CD14-positive monocyte (primary cell): ENCODE measurements at places on chromosomes 1 and 21.

DNA sequence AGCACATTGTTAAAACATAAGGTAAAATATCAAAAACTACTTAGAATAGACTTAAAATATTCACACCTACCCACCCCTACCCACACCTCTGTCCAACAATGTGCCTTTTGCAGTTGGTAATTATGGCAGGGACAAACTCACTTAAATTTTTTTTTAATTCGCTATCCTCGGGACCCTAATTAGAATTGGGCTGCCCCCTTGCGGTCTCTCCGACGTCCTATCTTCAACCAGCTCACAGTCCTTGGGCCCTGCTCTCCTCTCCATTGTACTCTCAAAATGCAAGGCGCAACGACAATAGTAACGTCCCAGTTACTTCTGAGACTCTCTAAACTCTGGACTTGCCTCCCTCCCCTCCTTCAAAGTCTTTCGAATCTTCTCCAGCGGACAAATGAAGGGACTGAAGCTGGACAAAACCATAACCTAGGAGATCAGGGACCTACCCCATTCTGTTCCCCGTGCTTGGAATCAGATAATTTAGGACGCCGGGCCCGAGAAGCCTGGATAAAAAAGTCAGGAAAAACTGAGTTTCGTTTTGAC lies 1.1 kb upstream of the CIART start:
- peak; percentile 64 for DNase-seq

DNA sequence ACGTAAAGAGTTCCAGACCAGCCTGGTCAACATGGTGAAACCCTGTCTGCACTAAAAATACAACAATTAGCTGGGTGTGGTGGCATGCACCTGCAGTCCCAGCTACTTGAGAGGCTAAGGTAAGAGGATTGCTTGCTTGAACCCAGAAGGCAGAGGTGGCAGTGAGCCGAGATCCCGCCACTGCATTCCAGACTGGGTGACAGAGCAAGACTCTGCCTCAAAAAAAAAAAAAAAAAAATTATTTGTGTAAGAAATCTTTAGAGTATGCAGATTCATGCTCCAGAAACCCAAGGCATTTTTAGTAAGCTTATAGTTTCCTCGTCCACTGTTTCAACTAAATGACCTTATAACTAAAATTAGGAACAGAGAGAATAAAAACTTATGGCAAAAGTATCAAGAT lies 51.3 kb downstream of the ABL2 start:
- DNase-seq = no peak

DNA sequence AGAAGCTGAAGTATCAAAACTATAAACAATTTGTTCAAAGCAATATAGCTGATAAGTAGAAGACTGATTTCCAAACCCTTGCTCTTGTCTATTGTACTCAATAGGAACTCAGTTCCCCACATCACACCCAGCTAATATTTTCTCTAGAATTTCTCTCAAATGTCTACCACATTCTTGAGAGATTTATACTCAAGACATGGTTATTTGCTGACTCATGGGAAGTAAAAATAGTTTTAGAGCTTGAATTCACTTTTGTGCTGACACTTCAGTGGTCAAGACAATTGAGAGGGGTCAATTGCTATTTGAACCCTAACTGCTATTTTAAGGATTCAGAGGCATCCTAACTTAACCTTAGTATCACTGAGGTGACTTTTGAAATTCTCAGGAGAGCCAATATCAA lies 99.0 kb downstream of the TNNI3K start:
- no peak for DNase-seq

DNA sequence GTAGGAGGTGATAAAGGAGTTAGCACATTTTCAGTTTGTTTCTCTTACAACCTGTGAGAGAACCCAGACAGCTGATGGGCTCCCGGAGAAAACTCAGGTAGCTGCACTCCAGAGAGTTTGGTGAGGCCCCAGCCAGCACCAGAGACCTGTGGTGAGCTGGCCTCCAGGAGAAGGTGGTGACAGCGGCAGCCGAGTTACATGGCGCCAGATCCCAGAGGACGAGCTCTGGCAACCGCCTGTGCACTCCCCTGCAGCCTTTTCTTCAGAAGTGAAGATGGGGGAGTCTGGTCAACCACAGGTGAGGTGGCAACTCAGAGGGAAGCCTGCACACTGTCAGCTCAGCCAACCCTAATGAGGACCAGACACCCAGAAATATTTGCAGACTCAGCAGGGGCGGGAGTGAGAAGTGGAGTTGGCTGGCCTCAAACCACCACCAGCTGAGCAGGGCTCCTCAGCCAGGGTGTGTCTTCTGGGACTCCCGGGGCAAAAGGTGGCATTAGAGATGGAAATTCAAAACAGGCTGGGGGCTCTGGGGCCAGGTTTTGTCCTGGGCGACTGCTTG lies 209.7 kb downstream of the SETD4 start:
- no peak for DNase-seq

- DNase-seq = no peak
These were observed 15.3 kb downstream of the SPATA46 start for GRCh38 chr1:162361349-162361748.

- DNase-seq = no peak
These were observed 221.1 kb upstream of the KAZN start for GRCh38 chr1:14377386-14377785.

DNA sequence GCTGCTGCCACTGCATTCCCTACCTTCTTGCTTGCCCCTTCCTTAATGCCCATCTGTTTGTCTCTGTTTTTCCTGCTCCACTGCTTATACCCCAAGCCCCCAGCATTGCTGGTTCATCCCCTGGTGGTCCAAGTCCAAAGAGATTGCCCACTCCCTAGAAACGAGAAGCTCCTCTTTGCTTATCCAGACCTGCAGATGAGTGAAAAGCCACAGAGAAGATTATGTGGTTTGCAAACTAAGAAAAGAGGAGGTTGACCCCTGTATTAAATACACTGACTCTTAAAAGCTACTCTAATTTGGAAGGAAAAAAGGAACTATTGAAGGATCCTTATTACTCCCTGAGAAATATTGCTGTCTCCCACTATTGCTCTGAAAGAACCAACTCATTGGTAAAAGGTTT lies 146.8 kb upstream of the RAB4A start:
- DNase-seq = no peak

GRCh38 chr1:236161230-236161629 lies 18.9 kb downstream of the GPR137B start:
- no peak for DNase-seq

DNA sequence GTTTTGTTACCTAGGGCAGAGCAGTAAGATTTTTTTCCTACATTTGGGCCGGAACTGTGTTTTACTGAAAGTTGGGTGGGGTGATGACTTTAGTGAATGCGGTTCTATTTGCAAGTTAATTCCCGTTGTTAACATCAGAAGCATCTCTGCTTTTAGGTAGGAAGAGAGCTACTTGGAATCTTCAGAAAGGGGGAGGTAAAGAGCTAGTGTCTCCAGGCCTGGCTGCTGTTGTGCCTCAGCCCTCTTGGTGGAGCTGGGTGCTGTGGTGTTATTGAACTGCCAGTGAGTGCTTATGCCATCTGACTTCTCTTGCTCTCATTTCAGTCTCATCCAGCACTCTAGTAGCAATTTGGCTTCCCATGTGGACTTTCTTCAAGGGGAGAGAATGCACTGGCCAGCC lies 3.4 kb downstream of the KDM4A start:
- DNase-seq = no peak

- no peak for DNase-seq
These were observed 26.8 kb downstream of the MAP7D1 start for GRCh38 chr1:36182734-36183133.

DNA sequence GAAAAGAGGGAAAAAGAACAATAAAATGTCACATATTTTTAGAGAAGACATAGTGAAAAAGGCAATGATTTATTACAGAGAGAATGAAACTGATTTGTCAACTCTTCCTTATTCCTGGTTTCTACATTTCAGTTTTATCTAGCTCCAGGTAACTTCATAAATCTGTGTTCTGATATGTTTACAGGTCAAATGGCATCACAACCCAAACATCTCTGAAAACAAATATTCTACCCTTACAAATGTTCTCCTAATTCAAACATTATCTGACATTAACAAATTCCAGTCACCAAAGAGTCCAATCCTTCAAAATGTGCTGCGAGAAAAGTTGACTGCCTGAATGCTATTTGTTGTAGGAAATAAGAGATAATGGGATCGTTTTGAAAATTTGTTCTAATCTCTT lies 20.2 kb downstream of the EXTL2 start:
- DNase-seq = no peak

- DNase-seq = no peak
These were observed 47.0 kb upstream of the CSF1 start for GRCh38 chr1:109863667-109864046.

DNA sequence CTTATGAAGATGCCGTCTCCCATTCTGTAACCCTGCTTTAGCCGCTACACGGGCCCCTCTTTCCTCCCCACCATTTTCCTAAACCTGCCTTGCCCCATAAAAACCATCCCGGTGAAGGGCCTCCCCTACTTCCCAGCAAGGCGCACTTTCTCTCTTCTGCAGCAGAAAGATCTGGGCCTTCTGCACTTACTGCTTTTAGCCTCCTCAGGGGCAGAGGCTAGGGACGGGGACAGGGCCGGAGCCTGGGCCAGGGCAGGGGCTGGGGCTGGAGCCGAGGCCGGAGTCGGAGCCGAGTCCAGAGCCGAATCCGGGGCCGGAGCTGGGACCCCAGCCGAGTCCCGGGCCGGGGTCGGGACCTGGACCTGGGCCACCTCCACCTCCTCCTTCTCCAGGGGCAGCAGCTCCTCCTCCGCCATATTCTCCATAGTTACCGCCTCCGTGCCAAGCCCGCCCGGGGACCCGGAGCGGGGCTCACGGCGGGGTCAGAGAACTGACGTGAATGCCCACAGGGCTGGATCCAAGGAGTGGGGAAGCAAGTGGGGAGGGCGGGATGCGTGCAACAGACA lies 382 bp downstream of the TRMT1L start:
- peak; percentile 33 for DNase-seq

DNA sequence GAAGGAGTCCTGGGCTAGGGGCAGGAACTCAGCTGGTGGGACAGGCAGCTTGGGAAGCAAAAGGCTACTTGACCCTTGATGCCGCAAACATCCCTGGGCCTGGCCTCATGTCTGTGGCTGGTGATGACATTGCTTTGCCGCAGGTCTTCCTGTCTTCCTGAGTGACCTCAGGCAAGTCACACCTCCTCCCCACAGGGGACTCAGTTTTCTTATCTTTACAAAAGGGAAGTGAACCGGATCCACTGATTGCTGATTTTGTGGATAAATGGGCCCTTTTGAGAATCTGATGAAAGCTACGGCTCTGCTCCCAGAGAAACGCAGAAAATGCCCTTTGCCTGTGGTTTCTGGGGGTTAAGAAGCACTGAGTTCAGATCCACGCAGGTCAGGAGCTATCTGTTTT lies 20.7 kb downstream of the PLOD1 start:
- DNase-seq = no peak

GRCh38 chr1:59554011-59554663 lies 257.2 kb downstream of the FGGY start:
- no peak for DNase-seq

GRCh38 chr1:24878775-24879742 lies 51.0 kb downstream of the RUNX3 start:
- no peak for DNase-seq

- DNase-seq = no peak
These were observed 148.7 kb downstream of the MAST2 start for GRCh38 chr1:45952072-45952471.

DNA sequence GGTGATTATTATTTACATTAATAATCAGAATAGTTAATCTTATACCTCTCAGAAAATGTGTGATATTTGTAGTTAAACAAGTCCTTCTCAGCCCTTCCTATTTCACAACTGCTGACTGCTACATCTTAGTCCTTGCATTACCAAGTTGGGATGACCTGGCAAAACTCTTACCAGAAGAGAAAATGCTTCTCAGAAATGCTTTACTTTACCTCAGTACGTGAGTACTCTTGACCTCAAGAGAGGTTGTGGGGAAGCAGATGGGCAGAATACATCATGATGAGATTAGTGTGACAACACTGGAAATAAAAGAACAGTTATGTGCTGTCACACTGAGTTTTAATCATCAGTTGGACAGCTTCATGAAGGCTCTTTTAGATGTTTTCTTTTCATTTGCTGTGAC lies 16.2 kb downstream of the CFAP126 start:
- peak; percentile 47 for DNase-seq

DNA sequence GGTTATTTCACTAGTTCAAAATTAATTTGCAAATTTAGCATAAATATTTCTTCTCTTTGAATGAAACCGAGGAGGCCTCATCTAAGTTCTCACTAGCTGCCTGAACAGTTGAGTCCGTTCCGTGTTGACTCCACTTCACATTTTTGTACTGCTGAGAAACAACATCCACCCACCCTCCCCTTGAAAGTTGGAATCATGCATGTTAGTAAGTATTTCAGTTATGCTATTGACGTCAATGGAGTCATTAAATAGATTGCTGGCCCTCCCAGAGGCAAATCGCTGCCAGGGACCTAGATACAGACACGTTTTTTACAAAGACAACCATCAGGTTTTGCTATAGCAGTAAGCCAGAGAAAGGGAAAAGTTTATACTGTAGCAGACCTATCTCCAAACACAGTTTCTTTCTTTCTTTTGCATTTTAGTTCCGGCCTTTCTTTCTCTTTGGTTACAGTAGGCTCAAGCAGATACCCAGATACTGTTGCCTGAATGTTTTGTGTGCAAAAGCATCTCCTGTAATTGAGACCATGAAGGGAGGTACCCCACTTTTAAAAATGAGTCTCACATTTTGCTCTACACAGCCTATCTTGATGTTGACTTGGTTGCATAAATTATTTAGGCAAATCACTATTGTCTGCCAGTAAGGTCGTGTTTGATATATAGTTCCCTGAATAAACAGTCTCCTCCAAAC lies 262.6 kb upstream of the SGIP1 start:
- no peak for DNase-seq

DNA sequence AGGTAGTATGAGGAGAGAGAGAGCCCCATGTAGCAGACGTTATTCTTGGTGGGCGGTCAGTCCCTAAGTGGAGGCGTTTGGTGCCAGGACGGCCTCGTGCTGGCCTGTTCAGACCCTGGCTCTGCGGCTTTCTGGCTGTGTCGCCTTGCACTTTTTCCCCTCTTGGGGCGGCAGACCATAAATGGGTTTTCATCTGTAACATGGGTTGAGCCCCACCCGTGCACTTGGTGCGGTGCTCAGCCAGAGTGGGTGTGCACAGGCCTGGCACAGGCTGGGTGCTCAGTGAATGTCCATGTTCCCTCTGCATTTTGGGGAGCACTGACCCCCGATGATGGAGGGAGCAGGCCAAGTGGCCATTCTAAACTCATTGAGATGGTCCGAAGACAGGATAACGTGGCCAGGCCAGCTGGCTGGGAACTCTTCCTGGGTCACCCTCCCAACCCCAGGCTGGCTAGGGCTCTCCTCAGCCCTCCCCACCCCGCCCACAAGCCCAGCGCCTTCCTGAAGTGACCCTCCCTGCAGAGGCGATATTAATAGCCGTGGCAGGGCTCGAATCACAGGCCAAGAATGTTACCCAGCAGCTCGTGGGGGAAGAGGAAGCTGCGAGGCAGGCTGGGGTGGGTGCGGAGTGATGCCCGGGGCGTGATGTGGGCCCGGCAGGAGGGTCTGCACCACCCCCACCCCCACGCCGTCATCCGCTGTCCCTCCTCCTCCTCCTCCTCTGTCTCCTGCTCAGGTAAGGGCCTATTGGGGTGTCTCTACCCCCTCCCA lies 78.5 kb downstream of the ARHGEF10L start:
- peak; percentile 54 for DNase-seq
